RWPE2 (cell line): ENCODE measurements at places on chromosomes 12 and 14.

- DNase-seq, result no peak
Observed at GRCh38 chr12:30219047-30219446, 435.3 kb upstream of the TMTC1 start.

DNA sequence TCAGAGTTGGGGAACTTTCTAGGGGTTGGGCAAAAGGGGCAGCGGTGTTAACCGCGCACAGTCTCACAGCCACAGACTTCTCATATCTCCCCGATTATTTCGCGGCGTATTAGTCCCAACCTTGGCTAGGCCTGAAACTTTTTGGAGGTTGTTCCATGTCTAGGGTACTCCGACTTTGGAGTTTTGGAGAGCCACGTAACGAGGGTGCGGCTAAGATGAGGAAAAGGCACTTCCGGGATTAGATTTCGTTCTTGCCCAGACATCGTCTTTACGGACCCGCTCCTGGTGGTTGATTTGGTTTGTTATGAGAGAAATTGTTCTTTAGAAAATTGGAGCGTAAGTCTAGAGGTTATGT is 513 bp downstream of the CCNK start:
- DNase-seq, result no peak

DNA sequence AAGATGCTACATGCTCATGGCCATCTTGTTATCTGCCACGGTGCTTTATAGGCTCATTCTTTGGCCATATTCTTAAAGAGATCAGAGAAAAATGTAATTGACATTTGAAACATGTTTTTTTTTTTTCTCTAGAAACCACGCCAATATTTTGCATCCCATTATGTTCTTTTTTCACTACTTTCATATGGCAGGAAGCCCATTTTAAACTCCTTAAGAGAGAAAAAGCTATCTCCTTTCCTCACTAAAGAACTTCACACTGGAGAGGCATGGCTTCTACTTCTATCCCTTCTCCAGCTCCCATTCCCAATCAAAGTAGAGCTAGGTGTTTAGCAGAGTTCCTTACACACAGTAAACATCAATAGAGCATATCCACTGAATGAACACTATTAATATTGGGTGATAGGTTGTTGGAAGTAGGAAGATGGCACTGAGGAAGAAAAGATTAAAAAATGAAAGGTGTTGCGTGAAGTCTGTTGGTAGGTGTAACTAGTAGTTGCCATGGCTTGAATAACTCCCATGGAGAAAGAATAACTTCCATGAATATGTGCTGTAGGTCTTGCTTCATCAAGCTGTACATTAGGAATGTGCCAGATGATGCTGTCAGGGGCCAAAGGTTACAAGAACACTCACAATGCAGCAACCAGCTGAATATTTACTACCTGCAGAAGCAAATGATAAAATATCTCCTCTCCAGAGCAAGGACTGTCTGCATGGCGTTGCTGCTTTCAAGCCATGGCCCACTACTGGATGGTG is 178.8 kb downstream of the STXBP6 start:
- DNase-seq, result no peak

DNA sequence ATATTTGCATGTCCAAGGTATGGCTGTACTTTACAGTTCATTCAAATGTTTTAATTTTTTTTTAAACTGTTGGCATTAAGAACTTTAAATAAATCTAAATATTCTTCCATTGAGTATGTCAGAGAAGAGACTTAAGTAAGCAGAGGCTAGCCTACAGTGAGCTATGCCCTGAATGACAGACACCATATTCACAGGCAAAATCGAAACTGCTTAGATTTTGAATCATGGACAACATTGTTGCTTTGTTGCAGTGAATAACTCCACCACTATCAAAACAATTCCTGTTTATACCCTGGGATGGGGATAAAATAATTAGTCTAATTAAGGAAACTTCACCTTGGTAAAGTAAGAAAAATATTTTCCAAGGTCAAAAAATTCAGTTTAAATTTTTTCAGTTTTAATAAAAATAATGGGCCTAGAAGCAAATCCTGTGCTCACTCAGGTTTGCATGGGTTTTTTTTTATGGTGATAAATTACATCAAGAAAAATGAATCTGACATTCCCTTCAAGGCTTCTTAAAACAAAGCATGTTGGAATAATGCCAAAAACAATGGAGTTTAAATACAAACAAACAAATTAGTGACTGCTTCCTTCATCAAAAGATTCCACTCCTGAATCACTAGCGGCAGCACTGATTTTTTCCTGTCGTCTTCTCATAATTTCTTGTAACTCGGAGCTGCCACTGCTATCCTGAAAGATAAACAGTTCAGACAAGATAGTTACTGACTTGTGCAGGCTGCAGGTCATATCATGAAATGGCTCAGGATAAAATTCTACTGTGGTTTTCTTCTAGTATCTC is 168.2 kb downstream of the EPS8 start:
- DNase-seq, result no peak

DNA sequence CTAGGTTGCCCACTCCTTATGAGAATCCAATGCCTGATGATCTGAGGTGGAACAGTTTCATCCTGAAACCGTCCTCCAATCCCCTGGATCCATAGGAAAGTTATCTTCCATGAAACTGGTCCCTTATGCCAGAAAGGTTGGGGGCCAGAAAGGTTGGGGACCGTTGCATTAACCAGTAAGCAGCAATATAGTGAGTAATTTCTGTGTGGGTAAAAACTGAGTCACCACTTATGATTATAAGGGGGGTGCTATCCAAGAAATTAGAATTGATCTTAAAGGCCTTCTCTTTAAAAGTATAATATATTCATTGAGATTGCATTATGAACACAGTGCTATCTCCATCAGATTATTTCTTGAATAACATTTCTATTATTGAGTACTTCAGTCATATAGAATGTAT is 97.2 kb downstream of the PCNX1 start:
- no peak for DNase-seq

GRCh38 chr12:2284857-2285256 is 232.1 kb downstream of the CACNA1C start:
- no peak for DNase-seq

DNA sequence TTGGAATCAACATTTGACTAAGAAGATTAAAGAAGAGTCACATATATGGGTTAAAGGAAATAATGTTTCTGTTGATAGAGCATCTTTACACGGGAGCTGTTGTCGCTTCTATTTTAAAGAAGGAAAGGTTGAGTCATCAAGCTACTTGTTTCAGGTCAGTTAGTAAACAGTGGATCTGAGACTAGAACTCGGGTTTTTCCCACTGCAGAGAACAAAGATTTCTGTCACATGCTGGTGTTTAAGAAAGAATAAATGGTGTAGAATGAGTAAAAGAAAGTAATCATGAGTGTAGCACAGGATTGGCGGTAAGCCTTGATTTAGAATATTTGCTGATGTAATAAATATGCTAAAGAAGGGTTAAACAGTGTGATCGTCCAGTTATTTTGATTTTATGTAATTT is 455.5 kb downstream of the AEBP2 start:
- DNase-seq, result no peak

DNA sequence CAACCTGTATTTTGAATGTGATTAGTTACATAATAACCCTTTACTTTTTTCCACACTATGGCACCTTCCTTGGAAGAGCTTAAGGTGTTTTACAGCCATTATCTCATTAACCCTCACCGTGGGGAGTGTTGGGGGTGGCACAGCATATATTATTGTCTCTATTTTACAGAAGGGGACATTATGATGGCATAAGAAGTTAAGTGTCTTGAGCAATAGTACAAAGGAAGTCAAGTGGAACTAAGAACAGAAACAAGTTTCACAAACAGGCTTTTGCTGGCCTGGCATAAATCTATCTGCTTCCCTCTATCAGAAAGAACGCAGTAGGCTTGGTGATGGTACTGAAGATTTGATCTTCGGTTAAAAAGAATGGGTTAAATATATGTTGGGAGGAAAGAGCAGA is 169.7 kb upstream of the OTX2 start:
- DNase-seq, result no peak

DNA sequence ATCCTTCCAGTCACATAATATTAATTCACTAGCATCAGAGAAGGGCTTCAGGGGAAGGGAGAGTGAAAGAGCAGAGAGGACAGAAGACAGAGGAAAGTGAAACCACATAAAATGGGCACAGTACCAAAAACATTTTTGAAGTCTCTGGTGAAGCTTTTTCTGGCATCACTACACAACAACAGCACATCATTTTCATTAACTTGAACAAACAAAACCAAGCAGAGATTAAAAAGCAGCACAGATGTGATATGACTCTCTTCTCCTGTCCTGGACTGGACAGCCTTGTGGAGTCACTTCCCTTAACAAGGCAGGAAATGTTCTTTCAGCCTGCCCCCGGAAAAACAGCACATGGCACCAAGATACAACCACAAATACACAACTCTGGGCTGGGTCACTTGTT is 112.0 kb downstream of the TSPAN8 start:
- DNase-seq, result no peak

DNA sequence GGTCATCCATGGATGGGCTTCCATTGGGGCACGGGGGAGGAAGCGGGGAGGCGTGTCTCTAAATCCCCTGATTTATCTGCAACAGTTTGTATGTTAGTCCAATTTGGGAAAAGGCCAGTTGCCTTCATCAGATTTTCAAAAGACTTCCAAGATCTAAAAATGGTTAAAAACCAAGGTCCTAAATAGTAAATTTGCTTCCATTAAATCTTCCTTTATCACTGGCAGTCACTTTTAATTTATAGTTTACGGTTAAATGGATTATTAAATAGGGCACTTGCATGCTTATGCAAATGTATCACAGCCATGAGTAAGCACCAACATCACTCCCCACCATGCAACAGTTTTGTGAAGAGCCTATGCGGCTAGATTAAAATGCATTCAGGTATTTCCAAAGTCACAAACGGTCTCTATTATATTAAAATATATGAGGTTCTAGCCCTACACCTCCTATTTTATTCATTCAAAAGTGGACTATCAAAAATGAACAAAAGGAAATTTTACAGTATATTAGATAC is 108.2 kb upstream of the GPHB5 start:
- DNase-seq, result no peak

GRCh38 chr14:54709444-54709843 is 142.5 kb downstream of the SAMD4A start:
- DNase-seq, result no peak

DNA sequence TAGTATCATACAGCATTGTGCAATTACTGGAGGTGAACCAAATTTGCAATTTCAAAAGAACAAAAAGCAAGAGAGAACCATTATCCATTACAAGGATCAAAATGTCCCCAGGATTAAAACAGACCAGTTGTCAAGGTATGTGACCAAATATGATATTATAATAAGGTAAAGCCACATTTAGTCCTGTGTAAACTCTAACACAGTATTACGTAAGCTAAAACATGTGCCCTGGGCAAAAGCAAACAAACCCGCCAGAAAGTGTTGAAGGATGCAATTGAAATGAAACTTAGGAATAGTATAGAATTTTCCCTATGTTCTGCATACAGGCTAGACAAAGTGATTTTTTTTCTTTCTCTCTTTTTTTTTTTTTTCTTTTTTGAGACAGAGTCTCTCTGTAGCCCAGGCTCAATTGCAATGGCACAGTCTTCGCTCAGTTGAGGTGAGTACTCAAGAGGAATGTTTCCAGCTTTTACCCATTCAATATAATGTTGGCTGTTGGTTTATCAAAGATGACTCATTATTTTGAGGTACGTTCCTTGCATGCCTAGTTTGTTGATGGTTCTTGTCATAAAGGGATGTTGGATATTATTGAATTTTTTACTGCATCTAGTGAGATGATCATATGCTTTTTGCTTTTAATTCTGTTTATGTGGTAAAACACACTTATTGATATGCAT is 137.1 kb upstream of the FOXG1 start:
- DNase-seq, result no peak

GRCh38 chr12:47411966-47412365 is 293.9 kb downstream of the RPAP3 start:
- DNase-seq, result no peak

DNA sequence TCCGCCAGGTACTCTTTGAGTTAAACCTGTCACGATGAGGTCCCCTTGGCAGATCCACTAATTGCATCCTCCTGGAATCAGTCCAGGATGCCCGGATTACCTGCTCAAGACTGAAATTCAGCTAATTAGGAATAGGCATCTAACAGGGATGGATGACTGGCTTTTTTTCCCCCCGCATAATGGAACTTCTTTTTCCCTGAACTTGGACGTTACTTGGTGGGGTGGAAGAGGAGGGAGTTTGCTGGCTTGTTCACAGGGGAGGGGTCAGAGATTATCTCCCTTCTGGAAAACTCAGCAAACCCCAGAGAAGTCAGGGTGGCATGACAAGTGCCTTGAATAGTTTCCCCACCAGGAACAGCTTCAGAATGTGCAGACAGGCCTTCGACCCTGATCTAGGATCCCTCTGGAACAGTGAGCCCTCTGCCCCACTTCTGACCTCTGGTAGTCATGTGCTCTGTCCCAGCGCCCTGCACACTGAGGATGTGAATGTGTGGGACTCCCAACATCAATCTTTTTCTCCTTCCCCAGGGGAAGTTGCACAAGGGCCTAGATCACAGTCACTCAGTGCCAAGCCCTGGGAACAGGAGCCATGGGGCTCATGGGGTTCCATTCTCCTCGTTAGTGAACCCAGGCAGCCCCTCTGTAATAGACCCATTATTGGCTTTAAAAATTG is 142.5 kb downstream of the SMOC1 start:
- no peak for DNase-seq
